Activated CD8-positive, alpha-beta memory T cell treated with anti-CD3 and anti-CD28 coated beads for 4 hours (primary cell): ENCODE measurements at places on chromosomes 2 and 18.

DNA sequence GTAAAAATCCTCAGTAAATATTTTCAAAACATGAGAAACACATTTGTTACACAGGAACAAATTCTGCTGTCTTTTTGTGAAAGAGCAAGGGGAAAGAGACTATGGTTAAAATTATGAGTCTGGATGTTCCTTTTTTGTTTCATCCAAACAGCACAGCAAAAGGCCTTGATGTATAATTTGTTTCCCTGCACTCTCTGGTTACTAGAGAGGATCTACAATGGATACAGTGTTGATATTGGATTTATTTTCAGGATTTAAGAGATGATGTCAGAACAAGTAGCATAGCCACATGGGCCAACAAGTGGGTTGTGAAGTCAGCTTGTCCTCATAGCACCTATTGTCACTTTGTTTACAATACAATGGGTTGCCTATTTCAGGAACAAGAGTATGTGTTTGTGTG is 11.3 kb upstream of the ERBB4 start:
- DNase-seq: no peak

- DNase-seq: no peak
Observed at GRCh38 chr2:208147759-208148158, 1.8 kb upstream of the CRYGB start.

DNA sequence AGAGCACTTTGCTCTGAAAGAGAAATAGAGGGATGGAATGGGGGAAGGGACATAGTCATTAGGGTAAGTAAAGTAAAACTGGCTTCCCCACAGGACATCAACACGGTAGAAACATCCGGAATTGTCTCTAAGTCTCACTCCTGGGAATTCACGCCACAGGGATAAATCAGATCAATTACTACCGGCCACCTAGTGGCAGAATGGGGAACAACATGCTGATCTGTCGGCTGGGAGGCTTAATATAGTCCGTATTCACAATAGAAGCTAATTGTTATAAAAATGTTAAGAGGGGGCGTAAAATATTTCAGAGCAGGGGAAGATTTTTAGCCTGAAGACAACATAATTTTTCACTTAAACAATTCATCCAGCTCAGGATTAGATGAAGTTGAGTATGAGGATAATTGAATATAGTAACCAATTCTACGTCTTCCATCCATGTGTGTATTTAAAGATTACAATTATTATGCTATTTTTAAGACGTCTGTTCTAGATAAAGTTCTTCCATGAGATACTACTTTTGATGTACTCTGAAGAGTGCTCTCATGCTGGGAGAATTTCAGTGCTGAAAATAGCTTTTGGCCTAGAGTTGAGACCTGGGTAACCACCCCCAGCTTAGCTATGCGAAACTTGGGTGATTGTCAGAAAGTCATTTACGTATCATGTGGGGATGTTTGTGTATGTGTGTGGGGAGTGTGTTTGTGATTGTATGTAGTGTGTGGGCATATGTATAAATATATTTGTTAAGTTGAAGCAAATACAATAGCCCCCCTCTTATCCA is 65.7 kb downstream of the LRRTM1 start:
- DNase-seq: no peak

GRCh38 chr18:9280849-9281248 is 53.7 kb upstream of the TWSG1 start:
- no peak for DNase-seq

GRCh38 chr2:36915627-36916026 is 50.7 kb downstream of the STRN start:
- no peak for DNase-seq
